ENCODE measurements at places on chromosomes 5 and 9.

- DNase-seq, result no peak
Observed at GRCh38 chr9:110128664-110129329, 79.2 kb downstream of the C9orf152 start.

DNA sequence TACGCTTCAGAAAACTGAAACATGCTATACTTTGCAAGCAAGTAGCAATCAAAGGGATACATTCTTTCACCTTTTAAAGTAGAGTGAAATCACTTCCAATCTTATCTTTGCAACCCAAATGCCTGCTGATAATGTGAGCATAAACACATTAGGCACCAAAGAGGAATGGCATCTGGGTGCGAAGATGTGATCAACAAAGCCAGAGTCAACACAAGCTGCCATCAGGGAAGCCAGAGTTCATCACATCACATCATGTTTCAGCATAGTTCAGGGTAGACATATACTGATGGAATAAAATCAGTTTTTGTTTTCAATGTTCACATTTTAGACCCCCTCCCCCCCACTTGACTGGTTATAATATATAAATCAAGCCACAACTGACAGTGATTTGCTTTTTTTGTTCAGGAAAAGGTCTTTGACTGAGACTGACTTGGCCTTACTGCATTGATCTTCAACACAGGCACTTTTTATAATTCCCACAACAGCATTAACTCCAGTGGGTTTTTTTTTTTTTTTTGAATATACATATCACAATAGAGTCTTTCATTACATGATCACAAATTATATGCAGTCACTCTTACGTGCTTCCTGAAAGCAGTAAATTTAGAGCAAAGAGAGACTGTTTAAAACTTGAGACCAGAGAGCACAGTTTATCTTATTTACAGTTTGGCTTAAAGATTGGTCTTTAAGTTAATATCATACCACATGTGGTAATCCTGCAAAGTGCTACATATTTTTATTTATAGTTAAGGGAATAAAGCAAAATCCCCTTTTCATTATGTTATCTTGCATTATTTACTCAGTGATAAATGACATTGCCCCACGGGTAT, 20.3 kb downstream of the AOPEP start:
- no peak for DNase-seq

DNA sequence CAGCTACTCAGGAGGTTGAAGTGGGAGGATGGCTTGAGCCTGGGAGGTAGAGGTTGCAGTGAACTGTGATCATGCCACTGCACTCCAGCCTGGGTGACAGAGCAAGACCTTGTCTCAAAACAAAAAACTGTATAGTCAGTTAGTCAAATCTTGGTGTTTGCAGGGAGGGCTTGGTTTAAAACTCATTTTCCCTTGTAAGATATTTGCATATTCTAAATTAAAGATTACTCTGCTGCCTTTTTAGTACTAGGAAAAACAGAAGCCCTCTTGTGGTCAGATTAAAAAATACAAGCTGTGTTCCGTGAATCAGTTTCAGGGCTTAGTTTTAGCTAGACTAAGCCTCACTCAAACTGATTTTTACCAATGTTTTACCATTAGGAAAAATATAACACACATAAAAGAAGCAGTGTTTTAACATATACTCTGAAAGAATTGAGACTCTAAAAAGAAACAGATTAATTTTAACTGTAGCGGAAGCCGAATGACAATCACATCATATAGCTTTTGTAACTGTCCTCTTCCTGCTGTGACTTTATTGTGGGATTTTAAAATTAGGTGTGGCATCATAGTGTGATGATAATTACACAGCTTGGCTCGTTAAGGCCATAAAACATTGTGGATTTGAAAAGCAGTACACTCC, 84.9 kb upstream of the BASP1 start:
- DNase-seq, result no peak

- no peak for DNase-seq
Observed at GRCh38 chr5:31161781-31162181, 31.7 kb upstream of the CDH6 start.
